Urothelium cell line (cell line): ENCODE measurements at places on chromosomes 16 and 17.

DNA sequence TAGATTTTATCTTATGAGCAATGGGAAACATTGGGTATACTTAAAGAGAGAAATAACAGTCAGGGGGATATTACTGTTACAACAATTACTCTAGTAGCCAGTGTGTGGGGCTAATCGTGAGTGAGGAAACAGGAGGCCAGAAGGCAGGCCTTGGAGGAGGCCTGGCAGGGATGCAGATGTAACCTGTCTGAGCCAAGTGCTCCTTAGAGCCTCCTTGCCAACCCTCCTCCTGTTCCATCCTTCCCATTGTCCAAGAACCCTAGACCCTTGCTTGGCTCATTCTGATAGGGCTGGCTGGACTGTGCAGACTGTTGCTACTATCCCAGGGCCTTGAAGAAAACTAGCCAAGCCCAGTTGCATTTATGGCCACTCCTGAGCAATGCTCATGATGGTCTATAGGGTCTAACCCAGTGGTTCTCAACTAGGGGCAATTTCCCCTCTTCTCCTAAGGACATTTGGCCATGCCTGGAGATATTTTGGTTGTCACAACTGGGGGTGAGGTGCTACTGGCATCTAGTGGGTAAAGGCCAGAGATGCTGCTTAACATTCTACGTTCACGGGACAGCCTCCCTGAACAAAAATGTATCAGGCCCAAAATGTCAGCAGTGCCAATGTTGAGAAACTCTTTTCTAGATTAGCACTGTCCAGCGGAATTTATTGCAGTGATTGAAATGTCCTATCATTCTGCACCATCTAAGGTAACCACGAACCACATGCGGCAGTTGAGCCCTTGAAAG, 24.4 kb upstream of the WSCD1 start:
- no peak for DNase-seq

- no peak for DNase-seq
Observed at GRCh38 chr16:57637020-57637419, 8.6 kb downstream of the ADGRG1 start.

DNA sequence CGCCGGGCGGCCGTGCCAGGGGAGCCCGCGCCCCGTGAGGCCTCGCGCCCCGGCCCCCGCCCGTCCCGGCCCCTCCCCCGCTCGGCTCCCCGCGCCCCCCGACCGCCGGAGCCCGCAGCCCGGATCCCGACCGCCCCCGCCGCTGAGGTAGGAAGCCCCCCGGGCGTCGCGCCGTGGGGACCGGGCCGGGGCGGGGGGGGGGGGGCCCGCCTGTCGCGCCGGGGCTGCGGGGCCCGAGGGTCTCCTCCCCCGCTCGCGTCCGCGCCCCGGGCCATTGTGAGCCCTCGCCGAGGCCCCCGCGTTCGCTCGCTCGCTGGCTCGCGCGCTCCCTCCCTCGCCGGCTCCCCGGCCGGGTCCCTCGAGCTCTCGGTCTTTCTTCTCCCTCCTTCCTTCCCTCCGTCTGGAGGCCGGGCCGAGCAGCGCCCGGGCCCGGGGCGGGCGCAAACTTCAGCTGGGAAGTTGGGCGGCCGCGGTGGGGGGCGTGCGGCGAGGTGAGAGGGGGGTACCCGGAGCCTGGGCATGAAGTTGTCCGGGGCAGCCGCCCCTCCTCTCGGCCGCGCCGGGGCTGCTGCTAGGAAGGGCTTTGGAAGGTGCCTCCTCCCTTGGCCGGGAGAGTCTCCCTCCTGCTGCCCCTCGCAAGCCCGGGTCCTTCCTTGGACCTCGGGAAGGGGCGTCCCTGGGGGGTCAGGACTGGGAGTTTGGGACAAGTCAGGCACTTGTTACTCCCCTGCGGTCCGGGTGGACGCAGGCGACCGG, 419 bp downstream of the GLIS2 start:
- DNase-seq = peak; percentile 38

DNA sequence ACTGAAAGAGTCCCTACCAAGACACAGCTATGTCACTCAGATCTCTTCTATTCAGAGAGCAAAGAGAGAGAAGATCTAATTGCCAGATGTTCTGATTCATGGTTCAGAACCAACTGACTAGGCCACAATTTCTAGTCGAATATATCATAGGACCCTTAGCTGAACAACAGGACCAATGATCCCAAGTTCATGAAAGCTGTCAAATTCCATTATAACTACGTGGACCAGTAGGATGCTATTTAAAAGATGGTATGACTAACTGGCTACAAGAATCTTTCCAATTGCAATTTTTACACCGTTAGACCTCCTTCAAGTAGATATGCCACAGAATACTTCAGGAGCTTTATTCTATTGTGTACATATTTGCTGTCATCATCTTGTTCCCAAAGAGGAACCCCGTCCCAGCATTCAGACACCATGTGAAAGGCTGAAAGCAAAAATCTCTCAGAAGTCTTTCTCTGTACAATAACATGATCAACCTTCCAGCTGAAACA, 26.0 kb downstream of the DCUN1D3 start:
- DNase-seq = no peak

- DNase-seq = no peak
Observed at GRCh38 chr16:83706394-83706793, 101.4 kb upstream of the HSBP1 start.
